A172 (cell line): ENCODE measurements at places on chromosomes 2 and 18.

DNA sequence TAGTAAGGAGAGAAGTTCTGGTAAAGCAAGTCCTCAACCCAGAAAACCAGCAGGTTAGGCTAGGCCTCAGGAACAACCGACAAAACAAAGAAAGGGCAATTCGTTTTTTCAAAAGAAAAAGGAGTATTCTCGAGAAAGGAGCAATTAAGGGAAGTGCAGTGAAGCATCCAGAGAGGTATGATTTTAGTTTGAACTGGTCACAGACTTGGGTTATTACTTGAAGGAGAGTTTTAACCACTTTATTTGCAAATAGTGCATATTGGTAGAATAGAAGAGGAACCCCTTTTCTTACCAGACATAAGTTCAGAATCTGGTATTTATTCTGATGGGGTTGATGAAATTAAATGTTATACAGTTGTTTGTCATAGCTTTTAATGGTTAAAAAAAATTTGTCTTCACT is 110.0 kb upstream of the GCFC2 start:
- DNase-seq, result no peak

DNA sequence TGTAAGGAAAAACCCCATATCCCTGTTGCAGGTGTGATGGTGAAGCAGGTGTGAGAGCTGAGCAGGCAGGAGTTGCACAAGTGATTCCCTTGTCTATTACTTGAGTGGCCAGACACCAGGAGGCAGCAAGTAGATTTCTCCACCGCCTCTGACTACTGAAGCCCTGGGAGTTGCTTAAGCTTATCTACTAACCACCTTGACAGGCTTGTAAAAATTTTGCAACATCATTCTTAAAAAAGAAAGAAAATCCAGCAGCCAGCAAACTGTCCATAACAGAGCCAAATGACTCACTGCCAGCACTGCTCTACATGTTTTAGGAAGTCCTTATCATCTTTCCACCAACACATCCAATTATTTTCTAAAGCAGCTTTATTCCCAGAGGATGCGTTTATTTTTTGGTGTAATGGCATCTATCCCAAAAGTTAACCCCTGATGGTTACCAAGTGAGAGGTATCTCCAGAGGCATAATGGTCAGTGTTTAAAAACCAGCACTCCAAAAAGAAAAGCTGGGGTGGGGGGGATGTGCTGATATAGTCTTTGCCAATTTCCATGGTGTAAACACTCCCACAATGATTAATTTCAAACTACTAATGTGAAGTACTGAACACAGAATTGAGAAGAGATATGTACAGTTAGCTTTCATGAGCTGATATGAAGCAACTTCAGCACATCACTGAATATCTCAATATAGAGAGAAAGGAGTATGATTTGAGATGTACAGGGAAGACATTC is 16.3 kb upstream of the GPR39 start:
- DNase-seq, result peak; percentile 91

- DNase-seq, result no peak
These were observed 23.7 kb upstream of the ACKR3 start for GRCh38 chr2:236545814-236546480.

- DNase-seq, result no peak
These were observed 382.8 kb downstream of the GPD2 start for GRCh38 chr2:156818944-156819343.

DNA sequence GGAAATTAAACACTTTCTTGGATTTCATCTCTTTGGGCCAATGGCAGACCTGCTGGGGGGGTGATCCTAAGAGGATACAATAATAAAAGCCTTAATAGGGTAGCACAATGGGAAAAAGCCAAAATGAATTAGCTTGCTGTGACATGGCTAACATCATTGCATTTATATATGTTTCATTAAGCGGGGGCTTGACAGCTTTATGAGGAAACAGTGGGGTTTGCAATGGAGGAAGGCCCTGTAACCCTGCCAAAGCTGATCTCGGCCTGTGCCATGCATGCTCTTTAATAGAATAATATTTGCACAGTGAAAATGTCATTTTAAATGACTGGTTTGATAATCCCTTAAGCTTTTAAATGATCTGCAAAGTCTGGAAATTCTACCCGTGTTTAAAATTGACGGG is 291.5 kb downstream of the SLC4A3 start:
- DNase-seq, result no peak

DNA sequence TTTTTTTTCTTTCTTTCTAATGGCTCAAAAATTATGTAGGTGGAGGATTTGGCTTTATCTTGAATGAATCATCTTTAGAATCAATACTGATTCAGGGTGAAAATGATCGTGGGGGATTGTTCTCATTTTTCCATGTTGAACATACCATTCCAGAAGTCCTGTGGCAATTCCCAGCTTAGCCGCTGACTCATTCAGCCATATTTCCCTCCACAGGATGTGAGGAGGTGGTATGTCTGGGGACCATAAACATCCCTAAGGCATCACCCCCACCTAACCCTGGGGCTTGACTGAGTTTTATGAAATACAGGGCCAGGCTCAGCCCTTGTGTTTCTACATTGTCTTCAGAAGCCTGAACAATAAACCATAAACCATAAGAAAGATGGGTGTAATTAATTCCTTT is 92.7 kb upstream of the FN1 start:
- DNase-seq, result peak; percentile 67
